ENCODE measurements at places on chromosomes 7 and 10.

- H3K27me3 ChIP-seq = peaks cover 2% of the 10 kb centered on the region
- no peak overlapping the region for H3K4me3 ChIP-seq
- H3K27ac ChIP-seq = no peak overlapping the region
- H3K4me1 ChIP-seq = peaks cover 6% of the 10 kb centered on the region
- DNase-seq = peak; percentile 64
These were observed 58.2 kb upstream of the LYZL2 start for GRCh38 chr10:30687698-30688213.

- H3K4me3 ChIP-seq = no peak overlapping the region
- H3K36me3 ChIP-seq = no peaks in the 10 kb centered on the region
- H3K27ac ChIP-seq = no peak overlapping the region
- peaks cover 5% of the 10 kb centered on the region for H3K27me3 ChIP-seq
These were observed 229.0 kb downstream of the STK31 start for GRCh38 chr7:23938937-23939552.

DNA sequence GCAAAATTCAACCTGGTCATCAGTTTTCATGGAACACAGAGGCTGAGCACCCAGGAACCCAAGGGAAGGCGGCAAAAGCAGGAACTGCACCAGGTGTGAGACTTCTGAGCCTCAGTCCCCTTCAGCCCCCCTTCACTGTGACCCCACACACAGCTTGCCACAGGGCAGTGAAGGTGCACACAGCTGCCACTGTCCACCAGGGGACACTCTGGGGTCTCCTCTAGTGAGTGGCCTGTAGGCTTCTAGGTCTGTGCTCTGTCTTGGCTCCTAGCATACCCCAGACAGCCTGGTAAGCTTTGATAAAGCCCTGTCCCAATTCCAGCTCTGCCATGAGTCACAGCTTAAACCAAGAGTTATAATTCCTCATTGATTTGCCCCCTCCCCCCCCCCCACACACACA is 12.1 kb downstream of the KCNH2 start:
- no peak overlapping the region for H3K27ac ChIP-seq
- DNase-seq = no peak

- H3K36me3 ChIP-seq = no peaks in the 10 kb centered on the region
- no peaks in the 10 kb centered on the region for H3K27me3 ChIP-seq
- no peaks in the 10 kb centered on the region for H3K4me1 ChIP-seq
- no peak overlapping the region for H3K4me3 ChIP-seq
- H3K27ac ChIP-seq = no peak overlapping the region
- no peak for DNase-seq
These were observed 258.6 kb downstream of the CNTNAP2 start for GRCh38 chr7:146375170-146375569.

DNA sequence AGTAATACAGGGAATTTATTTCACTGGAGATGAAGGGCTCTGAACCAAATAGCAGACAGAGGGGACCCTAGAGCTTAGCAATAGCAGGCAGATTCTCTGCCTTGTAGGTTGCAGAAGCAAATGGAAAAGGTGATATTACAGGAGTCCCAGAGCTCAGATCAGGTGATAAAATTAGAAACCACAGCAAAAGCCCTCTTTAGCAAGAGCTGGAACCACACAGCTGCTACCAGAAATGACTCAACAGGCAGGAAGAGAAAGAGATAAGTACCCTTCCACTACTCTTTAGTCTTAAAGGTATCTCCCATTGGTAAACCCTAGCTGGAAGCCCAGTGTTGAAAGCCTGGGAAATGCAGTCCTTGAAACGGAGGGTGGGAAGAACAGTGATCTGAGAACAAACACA is 535.6 kb upstream of the GHITM start:
- H3K4me1 ChIP-seq = no peaks in the 10 kb centered on the region
- no peak overlapping the region for H3K4me3 ChIP-seq
- H3K27me3 ChIP-seq = no peaks in the 10 kb centered on the region
- no peak for DNase-seq
- H3K27ac ChIP-seq = no peak overlapping the region

- peaks cover 56% of the 10 kb centered on the region for H3K4me1 ChIP-seq
- H3K27me3 ChIP-seq = no peaks in the 10 kb centered on the region
- no peak overlapping the region for H3K4me3 ChIP-seq
- peak; percentile 35 for DNase-seq
- H3K36me3 ChIP-seq = no peaks in the 10 kb centered on the region
These were observed 31.0 kb downstream of the AMZ1 start for GRCh38 chr7:2719007-2719406.

DNA sequence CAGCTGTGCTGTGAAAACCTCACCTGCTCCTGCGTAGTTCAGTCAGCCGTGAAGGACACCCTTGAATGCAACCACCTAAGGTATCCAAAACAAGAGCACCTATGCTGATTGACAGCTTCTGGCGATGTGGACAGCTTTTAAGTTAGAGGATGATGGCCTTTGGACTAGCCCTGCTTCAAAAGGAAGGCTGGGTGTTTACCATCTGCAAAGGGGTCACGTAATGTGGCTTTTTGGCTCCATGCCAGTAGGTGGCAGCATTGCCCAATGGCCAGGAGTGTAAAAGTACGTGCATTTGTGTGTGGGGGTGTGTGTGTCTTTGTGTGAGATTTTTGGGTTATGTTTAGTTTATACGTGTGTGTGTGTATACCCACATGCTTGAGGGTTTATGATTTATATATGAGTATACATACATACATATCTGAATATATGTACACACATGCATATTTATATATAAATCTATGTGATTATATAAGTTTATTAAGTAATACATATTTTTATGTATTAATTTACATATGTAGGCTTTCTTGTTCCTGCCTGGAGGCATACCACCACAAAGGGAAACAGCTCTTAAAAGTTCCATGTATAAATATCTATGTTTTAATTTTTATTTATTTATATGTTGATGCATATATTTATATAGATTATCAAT is 236.3 kb upstream of the ANKRD30A start:
- H3K27ac ChIP-seq = no peak overlapping the region
- no peaks in the 10 kb centered on the region for H3K36me3 ChIP-seq
- no peaks in the 10 kb centered on the region for H3K27me3 ChIP-seq
- H3K4me1 ChIP-seq = no peaks in the 10 kb centered on the region
- peak; percentile 21 for DNase-seq

DNA sequence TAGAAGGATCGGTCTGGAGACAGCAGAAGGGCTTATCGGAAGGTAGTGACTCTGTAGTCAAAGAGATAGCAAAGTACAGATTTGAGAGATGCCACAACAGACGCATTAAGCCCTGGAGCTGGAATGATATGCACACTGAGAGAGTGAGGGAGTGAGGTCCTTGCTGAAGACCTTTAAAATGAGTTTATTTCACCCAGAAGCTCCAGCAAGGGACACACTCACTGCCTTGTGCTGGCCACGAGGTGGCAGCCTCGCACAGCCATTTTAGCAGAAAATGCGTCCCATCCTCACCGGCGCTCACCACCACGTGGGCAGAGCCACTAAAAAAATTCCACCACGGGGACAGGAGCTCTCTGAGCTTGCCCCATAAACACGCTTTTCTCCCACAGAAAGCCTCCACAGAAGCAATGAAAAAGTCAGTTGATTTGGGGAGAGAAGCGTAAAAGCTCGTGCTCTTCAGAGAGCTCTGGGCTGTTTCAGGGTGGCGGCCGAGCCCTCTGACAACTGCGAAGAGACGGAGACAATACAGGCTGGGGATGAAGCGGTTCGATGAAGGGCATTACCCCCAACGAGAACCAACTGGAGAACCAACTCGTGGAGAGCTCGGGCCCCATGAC is 163.0 kb upstream of the KLF14 start:
- H3K4me3 ChIP-seq = no peak overlapping the region
- peaks cover 74% of the 10 kb centered on the region for H3K36me3 ChIP-seq
- DNase-seq = peak; percentile 66
- H3K27ac ChIP-seq = peak overlapping the region; percentile 83
- H3K4me1 ChIP-seq = peaks cover 78% of the 10 kb centered on the region
